ENCODE measurements at places on chromosomes 3 and 15.

GRCh38 chr3:65448120-65448519, 590.6 kb downstream of the MAGI1 start:
- DNase-seq, result no peak

DNA sequence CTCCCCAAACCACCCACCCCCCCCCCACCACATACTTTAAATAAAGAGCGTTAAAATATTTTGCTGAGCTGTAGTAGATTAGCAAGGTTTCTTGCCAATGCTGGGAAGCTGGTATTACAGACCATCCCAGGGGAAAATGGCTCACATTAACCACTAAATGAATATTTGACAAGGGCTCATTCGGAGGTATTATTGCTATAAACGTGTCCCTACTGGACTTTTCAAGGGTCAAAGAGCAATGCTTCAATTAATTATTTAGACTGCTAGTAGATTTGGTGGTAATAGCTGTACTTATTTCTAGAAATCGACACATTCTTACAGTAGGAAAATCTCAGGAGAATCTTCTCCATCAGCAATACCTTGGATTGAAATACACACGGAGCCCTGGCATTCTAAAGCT, 5.2 kb downstream of the SOX2 start:
- no peak for DNase-seq

GRCh38 chr15:90482124-90483011, 47.4 kb upstream of the CRTC3 start:
- DNase-seq, result peak; percentile 59

- DNase-seq, result peak; percentile 70
Measured at GRCh38 chr15:76147906-76148570, 88.3 kb downstream of the TMEM266 start.

GRCh38 chr15:93001881-93002280, 87.1 kb downstream of the RGMA start:
- no peak for DNase-seq

All from stimulated activated CD4-positive, alpha-beta T cell treated with anti-CD3 and anti-CD28 coated beads, Interleukin-4, amount 100 ng/mL, for 24 hours (primary cell).